ENCODE measurements at places on chromosomes 4 and X. TPM values are rescaled to one million over a fixed set of nuclear protein-coding genes. Genes with fewer than 3 reads are reported as not detected.

The SORCS2 gene
- total RNA-seq = 0.48 TPM

The TRPC5OS gene
- not detected for total RNA-seq

The FGF13 gene
- total RNA-seq = 3.0 TPM

The OCRL gene
- total RNA-seq = 20.2 TPM

The BTK gene
- total RNA-seq = not detected

The OCIAD2 gene
- total RNA-seq = 67.8 TPM

The NONO gene
- total RNA-seq = 280 TPM

The GK gene
- 7.2 TPM for total RNA-seq

The CHIC1 gene
- total RNA-seq = 3.4 TPM

The DGKK gene
- total RNA-seq = not detected

The HAND2 gene
- total RNA-seq = not detected

The CSAG1 gene
- not detected for total RNA-seq

The PRAF2 gene
- 4.6 TPM for total RNA-seq

The CCDC120 gene
- 1.2 TPM for total RNA-seq

The GPR78 gene
- total RNA-seq = not detected

The FHL1 gene
- total RNA-seq = 43.9 TPM

The FGFRL1 gene
- total RNA-seq = 13.7 TPM

The SHOX gene
- not detected for total RNA-seq

The NLGN3 gene
- total RNA-seq = not detected

The ADAM29 gene
- total RNA-seq = not detected

The MAP3K15 gene
- not detected for total RNA-seq

The CT47B1 gene
- total RNA-seq = not detected

The VCX3B gene
- not detected for total RNA-seq

The PABPC1L2A gene
- total RNA-seq = not detected

The EPGN gene
- 13.5 TPM for total RNA-seq

The NWD2 gene
- under 0.01 TPM for total RNA-seq

The TEC gene
- 0.43 TPM for total RNA-seq

The DMRTC1B gene
- not detected for total RNA-seq

The CCKAR gene
- not detected for total RNA-seq

The TMEM271 gene
- total RNA-seq = not detected

The MAGEB2 gene
- total RNA-seq = not detected

The TCEAL2 gene
- total RNA-seq = not detected

The PAGE2 gene
- total RNA-seq = not detected

The MUC7 gene
- total RNA-seq = not detected

The ZNF630 gene
- 3.0 TPM for total RNA-seq

The GPR82 gene
- not detected for total RNA-seq

The FANCB gene
- total RNA-seq = 2.4 TPM

The TENM3 gene
- 1.5 TPM for total RNA-seq

The F8A1 gene
- total RNA-seq = not detected

The SYN1 gene
- not detected for total RNA-seq

The HTR2C gene
- not detected for total RNA-seq

The ARAP2 gene
- 64.2 TPM for total RNA-seq

The PF4V1 gene
- total RNA-seq = not detected

The GRIA2 gene
- total RNA-seq = not detected

The GPRASP1 gene
- total RNA-seq = 0.48 TPM

The FAM13A gene
- 5.3 TPM for total RNA-seq
